ENCODE measurements at places on chromosomes 1 and 21. TPM values are rescaled to one million over a fixed set of nuclear protein-coding genes. Genes with fewer than 3 reads are reported as not detected.

RC3H1 gene
- total RNA-seq: 19.7 TPM

CLDN17 gene
- total RNA-seq: not detected

PRRX1 gene
- 75.7 TPM for total RNA-seq

ARHGAP29 gene
- 50.2 TPM for total RNA-seq

ALG6 gene
- 16.3 TPM for total RNA-seq

RIMKLA gene
- total RNA-seq: 2.2 TPM

PTGS2 gene
- total RNA-seq: 1.2 TPM

TEX38 gene
- total RNA-seq: not detected

TSPAN2 gene
- total RNA-seq: 7.1 TPM

TMEM54 gene
- 35.1 TPM for total RNA-seq

CHI3L2 gene
- 2.5 TPM for total RNA-seq

VSIG8 gene
- total RNA-seq: not detected

GSTM1 gene
- total RNA-seq: not detected

CLEC20A gene
- not detected for total RNA-seq

CAMK1G gene
- not detected for total RNA-seq

LDLRAD1 gene
- total RNA-seq: not detected

CRNN gene
- total RNA-seq: not detected

NR0B2 gene
- not detected for total RNA-seq

TAS1R1 gene
- total RNA-seq: 0.22 TPM

CSF3R gene
- total RNA-seq: 21.6 TPM

MATN1 gene
- total RNA-seq: not detected

ARHGAP30 gene
- total RNA-seq: 13.1 TPM

LMOD1 gene
- total RNA-seq: 126 TPM

NID1 gene
- total RNA-seq: 224 TPM

PARS2 gene
- total RNA-seq: 5.7 TPM

ACOT11 gene
- total RNA-seq: 9.2 TPM

FAM76A gene
- 21.0 TPM for total RNA-seq

LCE3D gene
- not detected for total RNA-seq

THEM5 gene
- not detected for total RNA-seq

NUF2 gene
- not detected for total RNA-seq

GJA9 gene
- total RNA-seq: not detected

SEMA6C gene
- 15.5 TPM for total RNA-seq

FAM131C gene
- not detected for total RNA-seq

ACTA1 gene
- total RNA-seq: not detected

KMO gene
- total RNA-seq: 4.4 TPM

BPNT1 gene
- 17.5 TPM for total RNA-seq

RNF207 gene
- total RNA-seq: 22.3 TPM

FHAD1 gene
- 0.30 TPM for total RNA-seq

RXRG gene
- 13.8 TPM for total RNA-seq

TMPRSS15 gene
- total RNA-seq: not detected

LCE1B gene
- not detected for total RNA-seq

OR2L13 gene
- total RNA-seq: not detected

BACH1 gene
- total RNA-seq: 40.8 TPM

DNM3 gene
- 9.8 TPM for total RNA-seq

All from tibial nerve (tissue), 4 donors.